Stimulated activated CD8-positive, alpha-beta memory T cell treated with anti-CD3 and anti-CD28 coated beads, Interleukin-4, amount 100 ng/mL, for 1 hour (primary cell): ENCODE measurements at places on chromosomes 1 and 21.

GRCh38 chr1:231693361-231694074, 66.9 kb downstream of the DISC1 start:
- no peak for DNase-seq

GRCh38 chr1:205972491-205973168, 29.4 kb upstream of the SLC26A9 start:
- no peak for DNase-seq

DNA sequence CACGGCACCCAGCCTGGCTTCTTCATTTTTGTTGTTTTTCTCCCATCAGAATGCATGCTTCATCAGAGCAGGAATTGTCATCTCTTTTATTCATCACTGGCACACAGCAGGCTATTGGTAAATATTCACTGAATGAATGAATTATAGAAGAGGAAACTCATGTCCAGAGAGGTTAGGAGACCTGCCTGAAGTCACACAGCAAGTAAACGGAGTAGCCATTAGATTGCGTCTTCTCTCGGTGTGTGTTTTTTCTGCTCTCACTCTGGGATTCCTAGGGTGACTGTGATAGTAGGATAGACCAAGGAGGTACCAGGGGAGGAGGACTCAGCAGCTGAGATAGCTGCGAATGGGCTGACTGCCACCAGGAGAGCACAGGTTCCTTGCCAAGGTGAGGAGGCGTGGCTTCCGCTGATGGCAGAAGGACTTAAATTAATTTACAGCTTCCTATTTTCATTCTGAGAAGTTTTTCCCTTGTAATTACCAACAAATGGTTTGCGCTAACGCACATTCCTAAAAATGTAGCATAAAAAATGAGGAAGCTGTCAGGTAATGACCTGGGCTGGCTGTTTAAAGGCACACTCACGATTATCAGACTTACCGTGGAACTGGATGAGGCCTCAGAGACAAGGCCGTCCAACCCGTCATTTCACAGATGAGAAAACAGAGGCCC, 4.5 kb upstream of the NCMAP start:
- no peak for DNase-seq

GRCh38 chr1:178953034-178953433, 72.7 kb upstream of the FAM20B start:
- DNase-seq, result no peak

- peak; percentile 74 for DNase-seq
These were observed 8.8 kb downstream of the ZNF683 start for GRCh38 chr1:26363549-26364448.

- DNase-seq, result no peak
These were observed 27.4 kb downstream of the IL23R start for GRCh38 chr1:67193704-67194103.

GRCh38 chr1:234610061-234610665, at the start of gene IRF2BP2:
Gene IRF2BP2, minus strand, starts transcription at chr1:234610178. Its CDS starts 684 bp downstream, at chr1:234609494.
- no peak for DNase-seq

DNA sequence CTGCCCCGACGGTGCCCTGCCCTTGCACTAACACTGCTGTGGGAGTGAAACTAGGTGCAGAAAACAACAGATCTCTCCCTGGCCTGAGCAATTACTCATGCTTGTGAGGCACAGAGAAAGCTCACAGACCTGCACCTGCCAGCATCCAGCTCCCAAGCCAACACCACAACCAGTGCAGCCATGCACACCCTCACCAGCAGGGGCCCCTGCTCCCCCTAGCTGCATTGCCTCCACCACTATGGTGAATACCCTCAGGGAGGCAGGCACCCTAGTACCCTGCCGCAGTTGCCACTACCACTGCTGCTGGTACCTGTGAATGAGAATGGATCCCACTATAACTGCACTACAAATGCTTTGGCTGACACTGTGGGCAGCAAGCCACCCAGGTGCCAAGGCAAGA, 7.1 kb upstream of the DIRAS3 start:
- no peak for DNase-seq
